RWPE2 (cell line): ENCODE measurements at places on chromosomes 3 and 15.

- no peak overlapping the region for H3K4me3 ChIP-seq
- no peak overlapping the region for H3K27ac ChIP-seq
- no peaks in the 10 kb centered on the region for H3K4me1 ChIP-seq
- no peak for DNase-seq
Observed at GRCh38 chr3:142180761-142181362, 31.5 kb upstream of the TFDP2 start.

DNA sequence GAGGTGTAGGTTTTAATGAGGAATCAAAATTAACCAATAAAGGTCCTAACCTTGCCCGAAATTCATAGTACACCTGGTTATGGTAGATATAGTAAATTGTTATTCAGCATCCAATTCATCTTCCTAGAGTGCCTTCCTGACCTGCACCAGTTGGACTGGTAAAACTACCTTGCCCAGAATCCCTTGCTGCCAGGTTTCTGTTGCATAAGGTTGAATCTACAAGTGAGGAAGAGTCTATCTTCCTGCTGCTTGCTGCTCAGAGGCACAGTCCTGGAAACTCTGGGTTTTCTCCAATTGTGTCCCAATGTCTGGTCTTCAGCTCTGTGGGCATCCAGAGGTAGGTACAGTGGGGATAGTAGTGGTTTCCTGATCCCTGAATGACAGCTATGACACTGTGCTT, 17.3 kb downstream of the CCDC54 start:
- no peak for DNase-seq
- H3K36me3 ChIP-seq = no peaks in the 10 kb centered on the region
- H3K27me3 ChIP-seq = no peaks in the 10 kb centered on the region
- H3K27ac ChIP-seq = no peak overlapping the region
- H3K4me1 ChIP-seq = peaks cover 19% of the 10 kb centered on the region
- H3K4me3 ChIP-seq = no peak overlapping the region

- H3K27ac ChIP-seq = peak overlapping the region; percentile 78
- H3K4me1 ChIP-seq = peaks cover 11% of the 10 kb centered on the region
- H3K27me3 ChIP-seq = no peaks in the 10 kb centered on the region
- no peak for DNase-seq
- peaks cover 54% of the 10 kb centered on the region for H3K36me3 ChIP-seq
Observed at GRCh38 chr3:48715174-48715800, 1.7 kb downstream of the IP6K2 start.

- H3K36me3 ChIP-seq = peaks cover 6% of the 10 kb centered on the region; the same call in 1 of the 2 replicates
- DNase-seq = no peak
- no peaks in the 10 kb centered on the region for H3K27me3 ChIP-seq
- H3K4me1 ChIP-seq = no peaks in the 10 kb centered on the region
- H3K4me3 ChIP-seq = no peak overlapping the region
Observed at GRCh38 chr3:66401675-66402491, 98.9 kb downstream of the LRIG1 start.

- H3K27ac ChIP-seq = no peak overlapping the region
- no peaks in the 10 kb centered on the region for H3K27me3 ChIP-seq
- no peaks in the 10 kb centered on the region for H3K4me1 ChIP-seq
- no peak for DNase-seq
- H3K36me3 ChIP-seq = peaks cover 3% of the 10 kb centered on the region; the same call in 1 of the 2 replicates
- no peak overlapping the region for H3K4me3 ChIP-seq
Observed at GRCh38 chr15:72592097-72592496, 62.4 kb upstream of the GOLGA6B start.

GRCh38 chr3:128273109-128273840, 120.0 kb downstream of the EEFSEC start:
- DNase-seq = no peak
- no peaks in the 10 kb centered on the region for H3K36me3 ChIP-seq
- peaks cover 24% of the 10 kb centered on the region for H3K4me1 ChIP-seq
- no peaks in the 10 kb centered on the region for H3K27me3 ChIP-seq
- H3K27ac ChIP-seq = no peak overlapping the region

- no peak overlapping the region for H3K27ac ChIP-seq
- H3K4me3 ChIP-seq = no peak overlapping the region
- H3K4me1 ChIP-seq = no peaks in the 10 kb centered on the region
- H3K27me3 ChIP-seq = no peaks in the 10 kb centered on the region
- H3K36me3 ChIP-seq = peaks cover 28% of the 10 kb centered on the region
- no peak for DNase-seq
Observed at GRCh38 chr15:42286445-42287029, 13.3 kb upstream of the TMEM87A start.

DNA sequence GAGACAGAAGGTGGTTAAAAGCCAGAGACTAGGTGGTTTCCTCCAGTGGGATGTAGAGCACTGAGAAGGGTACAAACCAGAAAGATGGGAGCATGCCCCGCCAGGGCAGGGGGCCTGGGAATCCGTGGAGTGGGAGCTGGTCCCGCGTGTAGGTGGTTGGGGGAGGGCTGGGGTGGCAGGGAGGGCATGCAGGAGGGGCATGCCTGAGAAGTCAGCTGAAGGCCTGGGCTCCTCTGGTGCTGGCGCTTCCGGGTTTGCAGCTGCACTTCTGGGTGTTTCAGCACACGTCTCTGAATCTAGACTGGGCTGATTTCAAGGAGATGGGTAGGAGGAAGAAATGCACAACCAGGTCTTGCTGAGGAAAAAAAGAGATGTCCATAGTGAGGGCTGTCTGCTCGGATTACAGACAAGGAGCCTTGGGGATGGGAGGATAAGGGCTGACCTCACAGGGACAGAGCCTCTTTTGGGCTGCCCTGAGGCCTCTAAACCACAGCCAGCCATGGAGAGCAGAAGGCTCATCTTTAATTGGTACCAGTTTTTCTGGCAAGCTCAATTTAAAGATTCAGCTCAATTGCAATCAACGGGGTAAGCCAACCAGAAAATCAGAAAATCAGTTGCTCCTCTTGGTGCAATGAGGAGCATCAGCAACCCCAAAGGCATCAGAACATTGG, 151.9 kb downstream of the FAM43A start:
- H3K4me1 ChIP-seq = no peaks in the 10 kb centered on the region
- DNase-seq = no peak
- H3K27me3 ChIP-seq = no peaks in the 10 kb centered on the region
- H3K27ac ChIP-seq = no peak overlapping the region

DNA sequence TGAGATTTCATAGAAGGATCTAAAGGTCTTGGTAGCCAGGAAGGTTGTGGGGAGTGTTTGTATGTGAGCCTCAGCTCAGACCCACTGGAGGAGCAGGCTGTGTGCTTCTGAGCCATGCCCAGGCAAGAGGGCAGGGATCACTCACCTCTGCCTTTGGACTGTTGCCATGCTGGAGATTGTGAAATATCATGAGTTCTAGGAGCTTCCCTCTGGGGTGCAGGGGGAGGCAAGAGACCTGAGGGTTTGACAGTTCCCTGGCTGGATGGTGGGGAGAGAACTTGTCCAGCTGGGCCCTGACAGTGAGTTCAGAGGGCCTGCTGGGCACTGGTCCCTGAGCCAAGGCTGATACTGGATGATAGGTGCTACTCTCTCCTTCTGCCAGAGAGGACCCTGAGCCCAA, 6.0 kb downstream of the SLC6A1 start:
- H3K27ac ChIP-seq = no peak overlapping the region
- no peak overlapping the region for H3K4me3 ChIP-seq
- H3K27me3 ChIP-seq = peaks cover 45% of the 10 kb centered on the region
- no peaks in the 10 kb centered on the region for H3K4me1 ChIP-seq
- H3K36me3 ChIP-seq = no peaks in the 10 kb centered on the region

GRCh38 chr3:28191363-28191762, 50.1 kb upstream of the CMC1 start:
- H3K36me3 ChIP-seq = no peaks in the 10 kb centered on the region
- H3K27me3 ChIP-seq = no peaks in the 10 kb centered on the region
- H3K4me1 ChIP-seq = no peaks in the 10 kb centered on the region
- H3K27ac ChIP-seq = no peak overlapping the region
- DNase-seq = no peak

DNA sequence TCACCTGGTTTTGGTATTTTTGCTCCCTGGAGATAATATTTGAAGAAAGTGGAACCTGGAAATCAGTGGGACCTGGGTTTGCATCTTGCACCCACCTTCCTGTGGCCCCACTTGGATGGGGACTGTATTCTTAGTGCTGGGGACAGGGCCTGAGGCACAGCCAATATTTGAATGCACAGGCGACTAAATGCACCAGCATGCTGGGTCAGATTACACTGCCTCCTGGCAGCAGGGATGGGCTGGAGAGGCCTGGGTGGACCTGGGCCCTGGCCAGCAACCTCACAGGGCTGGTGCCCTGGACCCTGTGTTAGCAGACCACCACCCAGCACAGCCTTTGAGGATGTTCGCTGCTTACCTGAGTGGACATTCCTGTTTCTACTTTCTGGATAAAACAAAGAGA, 10.5 kb downstream of the ITIH4 start:
- no peaks in the 10 kb centered on the region for H3K27me3 ChIP-seq
- DNase-seq = no peak
- H3K27ac ChIP-seq = no peak overlapping the region
- H3K4me1 ChIP-seq = no peaks in the 10 kb centered on the region
- H3K36me3 ChIP-seq = no peaks in the 10 kb centered on the region
- H3K4me3 ChIP-seq = no peak overlapping the region

DNA sequence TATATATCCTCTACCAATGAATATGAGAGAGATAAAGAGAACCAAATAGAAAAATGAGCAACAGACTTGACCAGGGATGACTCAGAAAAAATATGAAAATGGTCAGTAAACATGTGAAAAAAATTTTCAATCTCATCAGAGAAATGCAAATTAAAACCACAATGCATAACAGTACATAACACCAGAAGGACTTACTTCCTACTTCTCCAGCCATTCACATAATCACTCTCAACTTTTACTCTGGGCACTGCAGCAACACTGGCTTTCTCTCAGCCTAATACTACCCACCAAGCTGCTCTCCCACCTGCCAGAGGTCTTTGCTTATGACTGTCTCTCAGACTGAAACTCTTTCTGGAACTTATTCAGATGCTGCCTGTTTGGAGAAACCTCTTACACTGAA, 49.4 kb downstream of the DPH6 start:
- DNase-seq = no peak
- no peaks in the 10 kb centered on the region for H3K27me3 ChIP-seq
- H3K4me1 ChIP-seq = no peaks in the 10 kb centered on the region
- no peak overlapping the region for H3K4me3 ChIP-seq

- DNase-seq = no peak
- H3K27ac ChIP-seq = no peak overlapping the region
- no peaks in the 10 kb centered on the region for H3K27me3 ChIP-seq
- no peak overlapping the region for H3K4me3 ChIP-seq
- no peaks in the 10 kb centered on the region for H3K36me3 ChIP-seq
Observed at GRCh38 chr3:194851254-194851653, 165.6 kb downstream of the FAM43A start.

- no peaks in the 10 kb centered on the region for H3K4me1 ChIP-seq
- H3K27ac ChIP-seq = peak overlapping the region; percentile 76
- H3K4me3 ChIP-seq = peak overlapping the region; percentile 56
Observed at GRCh38 chr3:47283591-47284364, 1.0 kb downstream of the KLHL18 start.

DNA sequence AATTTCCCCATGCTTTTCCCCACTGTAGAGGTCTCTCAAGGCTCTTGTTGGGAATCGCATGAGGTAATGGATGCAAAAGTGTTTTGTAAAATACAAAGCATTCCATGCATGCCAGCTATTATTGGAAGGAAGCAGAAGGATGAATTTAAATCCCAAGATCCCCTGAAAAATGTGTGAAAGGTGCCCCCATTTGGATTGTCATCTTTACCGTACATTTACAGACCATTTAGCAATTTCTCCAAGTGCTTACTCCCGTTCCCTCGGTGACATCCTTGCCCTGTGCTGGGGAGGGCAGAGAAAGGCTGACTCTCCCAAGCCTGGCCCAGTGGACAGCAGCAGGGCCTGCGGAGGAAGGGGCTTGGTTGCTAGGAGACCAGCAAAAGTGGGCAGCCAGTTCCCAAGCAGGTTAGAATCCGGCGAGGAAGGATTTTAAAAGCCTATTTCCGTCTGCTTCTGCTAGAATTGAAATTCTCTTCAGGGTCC, 31.1 kb upstream of the NEO1 start:
- H3K27me3 ChIP-seq = no peaks in the 10 kb centered on the region
- no peaks in the 10 kb centered on the region for H3K4me1 ChIP-seq
- no peaks in the 10 kb centered on the region for H3K36me3 ChIP-seq
- DNase-seq = no peak
- H3K27ac ChIP-seq = no peak overlapping the region

GRCh38 chr15:50248994-50249582, 16.4 kb downstream of the HDC start:
- H3K4me3 ChIP-seq = no peak overlapping the region
- H3K36me3 ChIP-seq = no peaks in the 10 kb centered on the region
- no peak for DNase-seq
- no peak overlapping the region for H3K27ac ChIP-seq

DNA sequence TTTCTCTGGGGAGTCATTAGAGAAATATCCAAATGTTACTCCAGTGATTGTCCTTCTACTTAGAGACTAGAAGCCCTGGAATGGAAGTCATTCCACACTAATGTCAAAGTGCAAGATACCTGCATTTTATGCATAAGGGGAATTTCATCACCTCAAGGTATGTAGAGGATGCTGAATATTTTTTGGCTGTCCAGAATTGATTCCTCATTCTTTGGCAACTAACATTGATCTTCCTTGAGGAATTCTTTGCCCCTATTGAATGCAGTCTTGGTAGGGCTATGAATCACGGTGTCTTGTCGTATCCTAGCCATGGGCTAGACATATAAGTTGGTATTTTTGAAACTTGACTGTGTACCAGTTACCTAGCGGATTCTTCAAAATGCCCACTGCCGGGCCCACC, 271.1 kb downstream of the CNTN3 start:
- H3K4me3 ChIP-seq = no peak overlapping the region
- no peak overlapping the region for H3K27ac ChIP-seq
- H3K27me3 ChIP-seq = no peaks in the 10 kb centered on the region
- H3K36me3 ChIP-seq = no peaks in the 10 kb centered on the region

- DNase-seq = no peak
- H3K27me3 ChIP-seq = no peaks in the 10 kb centered on the region
- no peaks in the 10 kb centered on the region for H3K36me3 ChIP-seq
- no peaks in the 10 kb centered on the region for H3K4me1 ChIP-seq
- H3K27ac ChIP-seq = no peak overlapping the region
- no peak overlapping the region for H3K4me3 ChIP-seq
Observed at GRCh38 chr3:197023241-197023997, 6.2 kb downstream of the MELTF start.

- H3K27ac ChIP-seq = no peak overlapping the region
- no peaks in the 10 kb centered on the region for H3K4me1 ChIP-seq
- no peak for DNase-seq
- no peaks in the 10 kb centered on the region for H3K27me3 ChIP-seq
- no peak overlapping the region for H3K4me3 ChIP-seq
Observed at GRCh38 chr3:37964716-37965115, 25.9 kb upstream of the VILL start.

- H3K4me1 ChIP-seq = peaks cover 4% of the 10 kb centered on the region
- H3K27ac ChIP-seq = no peak overlapping the region
- DNase-seq = no peak
- H3K4me3 ChIP-seq = no peak overlapping the region
Observed at GRCh38 chr3:144165482-144165881, 193.9 kb downstream of the DIPK2A start.

GRCh38 chr3:184672335-184672734, 39.5 kb downstream of the MAGEF1 start:
- H3K4me3 ChIP-seq = no peak overlapping the region
- no peaks in the 10 kb centered on the region for H3K4me1 ChIP-seq
- no peaks in the 10 kb centered on the region for H3K27me3 ChIP-seq
- H3K36me3 ChIP-seq = no peaks in the 10 kb centered on the region
- DNase-seq = no peak
- H3K27ac ChIP-seq = no peak overlapping the region
